Stimulated activated CD4-positive, alpha-beta T cell treated with anti-CD3 and anti-CD28 coated beads, Interleukin-12 subunit alpha, Interleukin-12 subunit beta, amount 100 ng/mL, for 4 hours (primary cell): ENCODE measurements at places on chromosomes 16 and 17.

DNA sequence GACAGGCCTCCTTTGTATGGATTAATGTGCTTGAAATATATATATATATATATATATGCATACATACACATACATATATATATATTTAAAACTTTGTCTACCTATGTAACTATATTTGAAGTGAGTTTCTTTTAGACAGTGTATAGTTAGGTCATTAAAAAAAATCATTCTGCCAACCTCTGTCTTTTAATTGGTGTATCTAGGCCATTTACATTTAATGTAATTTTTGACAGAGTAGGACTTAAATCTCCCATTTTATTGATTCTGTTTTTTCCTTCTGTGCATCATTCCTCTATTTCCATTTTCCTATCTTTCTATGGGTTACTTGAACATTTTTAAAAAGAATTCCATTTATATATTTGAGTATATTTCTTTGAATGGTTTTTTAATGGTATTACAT is 125.2 kb downstream of the IRF8 start:
- DNase-seq = no peak

DNA sequence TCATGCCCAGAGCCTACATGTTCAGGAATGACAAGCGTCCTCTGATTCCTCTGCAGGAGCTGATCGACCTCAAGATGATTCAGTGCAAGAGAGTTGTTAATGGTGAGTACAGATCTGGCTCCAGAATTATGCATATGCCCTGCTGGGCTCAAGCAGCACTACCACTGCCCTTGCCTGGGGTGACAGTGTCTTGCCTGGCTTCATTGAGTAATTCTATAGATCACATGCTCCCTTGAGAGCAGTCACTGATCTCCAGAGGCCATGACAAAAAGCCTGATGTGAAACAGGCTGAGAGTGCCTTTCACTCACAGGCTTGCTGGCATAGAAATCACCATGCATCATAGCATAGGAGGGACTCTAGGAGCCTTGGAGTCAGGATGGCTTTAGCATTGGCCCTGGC is 26.4 kb downstream of the DUS2 start:
- DNase-seq = no peak

GRCh38 chr16:15518381-15519351 is 84.3 kb downstream of the BMERB1 start:
- no peak for DNase-seq

GRCh38 chr17:41586863-41587495 is at the start of gene KRT14:
Gene KRT14, minus strand, starts transcription at chr17:41586895. Its CDS starts 61 bp downstream, at chr17:41586834.
- DNase-seq = no peak

GRCh38 chr17:30117675-30118081 is 1.1 kb downstream of the NSRP1 start:
- DNase-seq = no peak

- DNase-seq = no peak
These were observed 179.1 kb downstream of the CDH13 start for GRCh38 chr16:82805866-82806265.

- no peak for DNase-seq
These were observed 19.9 kb downstream of the ERCC4 start for GRCh38 chr16:13939821-13940220.

GRCh38 chr17:48310748-48311213 is 119.2 kb downstream of the SKAP1 start:
- DNase-seq = no peak

DNA sequence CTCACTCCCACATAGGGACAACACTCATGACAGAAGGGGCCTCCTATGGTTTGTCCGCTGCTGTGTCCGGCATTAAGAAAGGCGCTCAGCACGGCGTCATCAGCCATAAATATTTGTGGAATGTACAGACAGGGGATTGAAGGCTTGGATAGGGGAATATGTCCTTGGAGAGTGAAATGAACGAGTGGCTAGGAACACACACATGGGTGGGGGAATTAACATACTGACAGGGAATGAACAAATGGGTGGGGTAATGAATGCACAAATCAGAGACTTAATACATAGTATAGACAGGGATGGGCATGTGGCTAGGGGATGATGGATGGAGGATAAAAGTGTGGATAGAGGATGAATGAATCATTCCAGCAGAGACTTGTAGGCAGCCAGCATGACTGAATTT is 154.0 kb upstream of the HSBP1 start:
- DNase-seq = no peak

GRCh38 chr17:50397919-50398285 is 579 bp upstream of the LRRC59 start:
- DNase-seq = no peak

GRCh38 chr17:80108036-80108971 is 6.9 kb downstream of the GAA start:
- no peak for DNase-seq

GRCh38 chr16:54817432-54817831 is 113.2 kb upstream of the IRX5 start:
- no peak for DNase-seq

DNA sequence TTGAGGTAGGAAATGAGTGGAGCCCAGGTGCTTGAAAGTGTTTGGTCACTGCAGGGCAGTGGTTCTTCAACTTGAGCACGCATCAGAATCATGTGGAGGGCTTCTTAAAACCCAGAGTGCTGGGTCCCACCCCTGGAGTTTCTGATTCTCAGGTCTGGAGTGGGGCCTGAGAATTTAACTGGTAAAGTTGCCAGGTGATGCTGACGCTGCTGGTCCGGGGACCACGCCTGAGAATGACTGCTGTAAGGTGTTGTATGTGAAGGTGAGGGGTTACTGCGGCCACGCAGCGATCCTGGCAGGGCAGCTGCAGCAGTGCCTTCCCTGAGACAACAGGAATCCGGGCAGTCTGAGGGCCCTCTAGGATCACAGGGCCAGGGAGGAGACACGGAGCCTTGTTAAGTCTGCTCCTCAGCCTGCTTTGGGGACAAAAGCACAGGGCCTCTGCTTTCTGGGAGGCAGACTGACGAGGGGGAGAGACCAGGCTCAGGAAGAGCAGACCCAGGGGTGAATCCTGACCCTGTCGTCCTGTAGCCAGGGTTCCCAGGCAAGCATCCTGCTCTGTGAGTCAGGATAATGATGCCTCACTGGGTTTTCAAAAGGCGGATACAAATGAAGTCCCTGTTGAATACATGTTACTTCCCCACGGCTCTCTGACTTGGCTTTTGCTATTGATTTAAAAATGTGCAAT is 16.2 kb downstream of the CCDC42 start:
- no peak for DNase-seq

DNA sequence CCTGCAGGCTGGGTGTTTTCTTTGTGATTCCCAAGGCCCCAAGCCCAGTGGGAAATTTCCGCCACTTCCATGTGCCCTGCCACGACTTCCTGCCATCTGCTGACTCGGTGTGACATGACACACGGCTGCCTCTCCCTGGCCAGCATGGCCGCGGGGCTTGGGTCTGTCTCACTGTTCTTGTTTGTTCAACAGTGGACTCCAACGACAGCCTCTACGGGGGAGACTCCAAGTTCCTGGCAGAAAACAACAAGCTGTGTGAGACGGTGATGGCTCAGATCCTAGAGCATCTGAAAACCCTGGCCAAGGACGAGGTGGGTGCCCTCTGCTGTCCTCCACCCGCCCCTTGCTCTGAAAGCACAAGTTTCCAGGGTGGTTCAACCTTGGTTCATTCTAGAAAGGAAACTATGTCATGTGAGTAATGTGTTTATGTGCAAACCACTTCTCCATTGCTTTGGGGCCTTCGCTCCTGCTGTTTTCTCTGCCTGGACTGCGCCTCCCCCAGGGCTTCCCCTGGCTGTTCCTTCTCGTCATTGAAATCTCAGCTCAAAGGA is 26.8 kb downstream of the KNOP1 start:
- DNase-seq = no peak

DNA sequence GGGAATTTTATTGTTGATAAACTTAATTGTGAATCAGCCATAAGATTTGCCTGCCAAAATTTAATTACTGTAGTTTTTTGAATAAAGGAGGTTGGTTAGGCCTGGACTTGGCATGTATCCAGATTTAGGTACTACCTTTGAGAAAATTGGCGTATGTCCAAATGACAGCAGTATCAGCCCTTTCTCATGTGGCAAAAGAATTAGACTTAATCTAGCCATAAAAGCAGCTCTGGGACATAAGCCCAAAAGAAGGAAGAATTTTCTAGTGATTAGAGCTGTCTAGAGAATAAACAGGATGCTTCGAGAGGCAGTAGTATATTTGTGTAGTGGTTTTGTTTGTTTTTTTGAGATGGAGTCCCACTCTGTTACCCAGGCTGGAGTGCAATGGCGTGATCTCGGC is 27.7 kb downstream of the PPM1E start:
- no peak for DNase-seq

- DNase-seq = no peak
These were observed 6.0 kb upstream of the ATP1B2 start for GRCh38 chr17:7644775-7645174.

- no peak for DNase-seq
These were observed 80.5 kb downstream of the TEX14 start for GRCh38 chr17:58611331-58611730.

- DNase-seq = no peak
These were observed 15.4 kb downstream of the PHF12 start for GRCh38 chr17:28935744-28936460.

DNA sequence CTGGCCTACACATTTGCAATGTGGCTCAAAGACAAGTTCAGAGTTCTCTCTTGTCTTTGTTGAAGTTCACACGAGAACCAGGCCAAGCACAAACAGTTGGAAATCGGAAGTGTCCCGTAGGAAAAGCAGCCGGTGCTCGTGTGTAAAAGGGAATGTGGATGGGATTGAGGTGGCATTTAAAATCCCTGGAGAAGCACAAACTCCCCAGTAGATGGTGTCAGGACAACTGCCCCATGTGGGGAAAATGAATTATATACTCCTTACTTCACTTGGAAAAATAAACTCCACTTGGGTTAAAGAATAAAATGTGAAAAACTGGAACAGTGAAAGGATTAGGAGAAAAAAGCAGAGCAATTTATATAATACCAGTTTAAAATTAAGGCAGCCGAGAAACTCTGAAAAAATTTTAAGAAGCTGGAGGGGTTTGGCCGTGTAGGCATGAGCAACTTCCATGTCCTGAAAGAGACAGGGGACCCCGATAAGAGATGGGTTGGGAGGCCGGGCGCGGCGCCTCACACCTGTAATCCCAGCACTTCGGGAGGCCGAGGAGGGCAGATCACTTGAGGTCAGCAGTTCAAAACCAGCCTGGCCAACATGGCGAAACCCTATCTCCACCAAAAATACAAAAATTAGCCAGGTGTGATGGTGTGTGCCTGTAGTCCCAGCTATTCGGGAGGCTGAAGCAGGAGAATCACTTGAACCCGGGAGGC is 28.1 kb downstream of the CBFA2T3 start:
- DNase-seq = no peak

DNA sequence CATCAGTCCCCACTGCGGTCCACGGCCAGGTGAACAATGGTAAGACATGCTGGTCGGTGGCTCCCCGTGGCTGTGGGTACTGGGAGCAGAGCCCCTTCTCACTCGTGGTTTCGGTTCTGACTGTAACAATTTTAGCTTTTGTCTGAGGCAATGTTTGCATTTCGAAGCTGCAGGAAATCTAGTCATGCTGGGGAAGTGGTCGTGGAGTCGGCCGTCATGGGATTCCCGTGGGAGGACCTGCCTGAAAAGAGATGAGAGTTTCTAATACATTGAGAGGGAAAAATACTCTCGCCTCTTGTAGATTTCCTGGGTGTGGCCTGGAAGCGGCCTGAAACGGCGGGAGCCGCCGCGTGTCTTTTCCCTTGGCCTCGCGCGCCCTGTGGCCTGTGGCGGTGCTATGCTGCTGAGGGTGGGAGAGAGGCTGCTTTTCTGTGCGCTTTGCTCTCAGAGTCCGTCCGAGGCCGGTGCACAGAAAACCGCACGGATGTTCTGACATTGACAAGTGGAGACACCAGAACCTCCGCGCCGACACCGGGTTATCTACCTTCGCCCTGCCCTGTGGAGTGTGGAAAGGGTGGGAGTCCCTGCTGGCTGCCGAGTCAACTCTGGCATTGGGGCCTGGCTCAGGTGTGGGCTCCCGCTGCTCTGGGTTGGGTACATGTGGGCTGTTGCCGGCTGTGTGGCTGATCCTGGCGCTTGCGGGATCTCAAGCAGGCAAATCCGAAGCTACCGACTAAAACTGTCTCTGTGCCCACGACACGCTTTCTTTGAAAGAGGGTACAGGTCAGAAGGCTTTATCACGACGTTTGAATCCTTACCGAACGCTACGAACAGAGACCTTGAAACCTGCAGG is 60.8 kb downstream of the WDR45B start:
- no peak for DNase-seq

- no peak for DNase-seq
These were observed 4.5 kb upstream of the KATNB1 start for GRCh38 chr16:57730771-57731730.

DNA sequence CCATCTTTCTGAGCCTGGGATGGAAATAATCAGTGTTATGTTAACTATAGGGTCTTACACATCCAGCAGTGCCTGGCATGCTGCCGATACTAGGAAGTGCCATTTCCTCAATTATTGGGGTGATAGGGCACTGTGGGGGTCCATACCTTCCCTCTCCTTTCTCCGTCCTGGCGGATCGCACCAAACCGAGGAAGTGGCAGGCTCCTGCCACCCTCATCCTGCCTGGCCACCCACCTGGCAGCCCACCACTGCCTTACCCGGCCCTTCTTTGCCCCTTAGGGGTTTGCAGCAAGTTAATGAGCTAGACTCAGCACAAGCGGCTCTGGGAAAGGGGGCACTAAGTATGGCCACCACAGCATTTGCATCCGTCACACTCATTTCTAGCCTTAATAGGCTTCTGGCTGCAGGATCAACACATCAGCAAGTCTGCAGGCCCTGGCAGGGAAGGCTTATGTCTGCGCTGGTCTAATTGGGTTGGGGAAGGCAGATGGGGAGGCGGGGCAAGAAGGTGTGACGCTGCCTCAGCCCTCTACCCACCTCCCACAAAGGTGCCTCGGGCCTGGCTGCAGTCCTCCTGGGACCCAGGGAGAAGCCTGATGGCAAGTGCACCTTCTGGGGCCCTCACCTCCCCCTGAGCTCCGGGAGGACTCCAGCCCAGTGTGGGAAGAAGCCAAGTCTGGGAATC is 28.6 kb downstream of the DCAKD start:
- DNase-seq = no peak

DNA sequence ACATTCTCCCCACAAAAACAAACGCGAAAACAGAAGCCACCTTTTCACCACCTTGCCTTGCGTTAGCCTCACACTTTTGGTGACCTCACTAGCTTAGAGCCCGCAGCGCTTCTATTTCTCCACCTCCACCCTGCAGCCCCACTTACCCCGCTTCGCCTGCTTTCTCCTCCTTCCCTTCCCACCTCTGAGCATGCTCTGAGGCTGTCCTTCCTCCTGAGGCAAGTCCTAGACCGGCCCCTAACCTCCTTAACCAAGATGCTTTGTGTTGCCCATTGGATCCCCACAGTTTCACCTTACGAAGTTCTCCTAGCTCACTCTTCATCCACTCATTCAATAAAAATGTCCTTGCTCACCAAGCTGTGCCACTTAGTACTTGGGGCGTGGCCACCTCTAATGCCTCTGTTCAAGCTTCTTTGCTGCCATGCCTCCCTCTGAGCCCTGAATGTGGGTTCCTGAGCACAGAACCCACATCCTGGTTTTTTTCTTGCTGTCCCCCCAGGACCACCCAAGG is 1.3 kb downstream of the GNGT2 start:
- no peak for DNase-seq

GRCh38 chr16:70746708-70747424 is 54.1 kb downstream of the VAC14 start:
- DNase-seq = no peak
